ENCODE measurements at places on chromosomes 2 and 18.
A peak's percentile ranks its signal among the peaks of the same experiment; 100 is the strongest.

GRCh38 chr2:9398881-9399780, 24.2 kb downstream of the ITGB1BP1 start:
- DNase-seq, result no peak

GRCh38 chr2:216903470-216903869, 43.6 kb upstream of the TNP1 start:
- DNase-seq, result no peak

GRCh38 chr18:6564950-6565814, 150.5 kb upstream of the L3MBTL4 start:
- no peak for DNase-seq

DNA sequence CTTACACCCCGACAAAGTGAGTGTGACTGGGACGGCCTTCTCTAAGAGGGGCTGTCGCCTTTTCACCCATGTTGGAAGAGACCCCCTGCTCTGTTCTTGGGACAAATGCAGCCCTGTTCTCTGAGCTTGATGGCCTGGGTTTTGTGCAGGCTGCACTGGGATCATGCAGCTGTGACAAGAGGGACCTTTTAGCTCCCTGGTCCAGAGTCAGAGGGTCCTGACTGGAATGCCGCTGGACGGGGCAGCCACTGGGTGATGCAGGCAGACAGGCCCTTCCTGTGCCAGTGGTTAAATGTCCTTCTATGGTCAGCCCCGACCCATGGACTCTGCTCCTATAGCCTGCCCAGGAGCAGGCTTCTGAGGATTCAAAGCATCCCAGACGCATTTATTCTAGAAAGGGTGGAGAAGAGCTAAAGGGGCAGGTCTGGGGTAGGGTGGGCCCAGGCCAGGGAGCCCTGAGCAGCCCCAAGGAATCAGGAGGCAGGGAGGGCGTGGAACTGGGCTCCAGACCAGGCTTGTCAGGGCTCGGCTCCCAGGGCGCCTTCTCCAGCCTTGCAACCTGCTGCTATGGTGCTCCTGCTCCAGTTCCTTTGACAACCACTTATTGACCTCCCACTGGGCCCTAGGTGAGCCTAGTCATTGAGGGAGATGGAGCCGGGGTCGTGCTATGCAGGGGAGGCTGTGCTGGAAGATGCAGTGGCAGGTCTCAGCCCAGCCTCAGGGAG, 277.9 kb upstream of the HS6ST1 start:
- DNase-seq, result no peak

DNA sequence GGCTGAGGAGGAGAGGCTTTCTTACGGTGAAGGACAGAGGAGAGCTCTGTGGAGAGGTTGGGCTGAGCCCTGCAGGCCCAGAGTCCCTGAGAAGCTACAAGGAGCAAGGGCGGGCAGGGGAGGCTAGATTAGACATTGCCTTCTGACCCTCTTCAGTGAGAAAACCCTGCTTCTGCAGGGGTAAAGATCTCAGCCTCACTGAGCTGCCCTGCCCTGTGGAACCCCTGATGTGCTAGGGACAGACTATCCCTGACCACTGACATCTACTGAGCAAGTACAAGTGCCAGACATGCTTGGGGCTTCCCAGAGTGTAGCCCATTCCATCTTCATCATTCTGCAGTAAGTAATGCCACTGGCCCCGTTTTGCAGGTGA, 111.5 kb downstream of the CYP26B1 start:
- no peak for DNase-seq

DNA sequence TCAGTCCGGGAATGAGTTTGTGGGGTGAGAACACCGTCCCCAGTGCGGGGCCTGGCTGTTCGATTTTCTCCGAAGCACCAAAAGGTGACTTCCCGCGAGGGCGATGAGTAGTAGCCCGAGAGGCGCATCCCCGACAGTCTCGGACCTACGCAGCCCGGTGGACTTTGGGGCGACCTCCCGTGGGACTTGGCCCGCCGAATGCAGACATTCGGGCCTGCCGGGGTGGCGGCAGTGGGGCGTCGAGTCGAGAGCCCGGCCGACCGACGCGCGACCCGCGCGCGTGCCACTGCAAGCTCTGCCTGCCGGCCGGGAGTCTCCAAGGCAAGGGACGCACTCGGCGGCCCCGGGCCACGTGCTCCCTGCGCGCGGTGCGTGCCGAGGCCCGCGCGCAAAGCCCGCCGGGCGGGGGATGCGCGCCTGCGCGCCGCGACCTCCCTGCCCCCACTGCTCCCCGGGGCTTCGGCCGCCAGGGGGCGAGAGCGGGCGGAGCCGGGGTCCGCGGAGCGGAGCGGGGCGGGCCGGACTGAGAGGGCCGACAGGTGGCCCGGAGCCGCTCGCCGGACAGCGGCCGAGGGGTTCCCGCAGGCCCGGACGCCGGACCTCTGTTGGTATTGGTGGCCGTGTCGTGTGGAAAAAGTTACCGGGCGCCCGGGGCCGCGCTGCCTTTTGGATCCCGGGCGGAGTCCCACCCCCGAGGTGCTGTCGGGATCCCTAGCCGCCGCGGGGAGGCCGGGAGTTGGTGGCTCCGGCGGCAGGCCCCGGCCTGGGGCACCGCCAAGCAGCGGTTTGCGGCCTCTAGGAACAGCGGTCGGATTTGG, 1.9 kb downstream of the PTMA start:
- DNase-seq, result peak; percentile 85

DNA sequence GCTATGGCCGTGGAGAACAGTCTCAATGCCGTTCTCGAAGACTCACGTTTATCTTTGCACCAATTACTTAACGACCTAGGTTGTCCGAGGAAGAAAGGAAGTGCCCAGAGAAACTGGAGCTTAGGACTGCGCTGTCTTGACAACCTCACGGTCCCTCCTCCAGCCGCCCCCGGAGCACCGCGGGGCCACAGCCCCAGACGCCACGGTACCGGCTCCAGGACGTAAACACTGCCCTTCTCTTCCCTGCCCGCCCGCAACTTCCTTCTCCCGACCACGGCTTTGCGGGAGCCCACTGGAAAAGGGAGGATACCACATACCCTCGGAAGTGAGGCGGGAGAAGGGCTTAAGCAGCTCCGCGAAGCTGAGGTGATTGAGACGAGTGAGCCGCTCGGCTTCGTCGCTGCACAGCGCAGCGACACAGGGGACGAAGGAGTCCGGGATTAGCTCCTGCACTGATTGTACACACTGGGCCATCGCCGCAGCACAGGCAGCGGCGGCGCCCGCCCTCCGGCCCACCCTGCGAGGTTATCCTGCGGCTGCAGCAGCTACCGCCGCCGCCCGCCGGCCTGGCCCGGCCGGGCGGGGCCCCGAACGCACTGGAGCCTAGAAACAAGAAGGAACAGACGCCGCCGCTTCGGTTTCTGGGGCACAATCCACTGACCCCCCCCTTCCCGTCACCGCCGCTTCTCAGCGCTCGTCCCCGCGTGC, 483 bp downstream of the TRAPPC8 start:
- no peak for DNase-seq

GRCh38 chr2:97712693-97713295, 582 bp upstream of the ZAP70 start:
- no peak for DNase-seq

DNA sequence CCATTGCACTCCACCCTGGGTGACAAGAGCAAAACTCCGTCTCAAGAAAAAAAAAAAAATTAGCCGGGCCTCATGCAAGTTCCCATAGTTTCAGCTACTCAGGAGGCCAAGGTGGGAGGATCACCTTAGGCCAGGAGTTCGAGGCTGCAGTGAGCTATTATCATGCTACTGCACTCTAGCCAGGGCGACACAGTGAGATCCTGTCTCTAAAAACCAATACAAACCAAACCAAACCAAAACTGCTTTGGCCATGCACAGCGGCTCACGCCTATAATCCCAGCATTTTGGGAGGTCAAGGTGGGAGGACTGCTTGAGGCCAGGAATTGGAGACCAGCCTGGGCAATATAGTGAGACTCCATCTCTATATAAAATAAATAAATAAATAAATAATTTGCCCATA, 19.1 kb downstream of the NIFK start:
- no peak for DNase-seq

GRCh38 chr2:226828191-226828590, 7.7 kb upstream of the RHBDD1 start:
- no peak for DNase-seq

DNA sequence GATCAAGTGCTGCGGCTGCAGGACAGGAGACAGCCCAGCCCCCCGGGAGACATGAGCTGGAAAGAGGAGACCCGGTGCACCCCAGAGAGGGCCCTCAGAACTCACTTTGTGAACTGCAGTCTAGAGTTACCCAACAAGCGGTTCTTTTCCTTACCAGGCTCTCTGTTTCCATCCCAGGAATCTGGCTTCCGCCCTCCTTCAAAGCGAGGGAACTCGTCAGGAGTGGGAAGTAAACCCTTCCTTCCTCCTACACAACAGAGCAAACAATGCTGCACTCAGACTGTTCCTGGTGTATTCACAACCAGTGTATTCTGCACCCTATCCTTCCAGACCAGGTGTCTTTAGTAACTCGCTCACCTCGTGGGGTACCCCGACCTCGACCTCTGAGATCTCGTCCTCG, 8.0 kb downstream of the SFT2D3 start:
- DNase-seq, result no peak

DNA sequence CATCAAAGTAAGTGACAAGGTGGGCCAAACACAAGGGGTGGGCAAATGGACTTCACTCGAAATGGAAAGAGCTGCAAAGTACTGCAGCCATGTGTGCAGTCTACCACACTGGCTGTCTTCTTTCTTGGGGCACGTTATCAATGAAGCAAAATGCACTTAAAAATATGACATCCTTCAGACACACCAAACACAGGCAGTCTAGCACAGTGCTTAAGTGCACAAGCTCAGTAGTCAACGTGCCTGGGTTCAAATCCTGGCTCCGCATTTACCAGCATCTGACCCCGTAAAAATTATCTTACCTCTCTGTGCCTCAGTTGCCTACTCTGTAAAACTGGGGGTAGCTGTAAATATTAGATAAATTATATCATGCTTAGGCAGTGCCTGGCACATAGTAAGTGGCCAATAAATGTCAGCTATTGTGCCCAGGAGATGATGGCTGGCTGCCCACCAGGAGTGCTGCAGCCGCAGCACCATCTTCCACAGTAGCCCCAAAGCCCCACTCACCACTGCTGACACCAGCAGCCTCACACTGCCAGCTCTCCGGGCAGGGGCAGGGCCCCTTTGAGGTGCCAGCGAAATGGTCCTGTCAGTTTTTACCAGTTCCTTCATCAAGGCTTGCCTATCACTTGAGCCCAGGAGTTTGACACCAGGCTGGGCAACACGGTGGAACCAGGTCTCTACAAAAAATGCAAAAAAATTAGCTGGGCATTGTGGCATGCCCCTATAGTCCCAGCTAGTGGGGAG, 121.8 kb upstream of the SLC1A4 start:
- DNase-seq, result no peak

- no peak for DNase-seq
Observed at GRCh38 chr2:187442378-187442777, 5.7 kb downstream of the CALCRL start.

DNA sequence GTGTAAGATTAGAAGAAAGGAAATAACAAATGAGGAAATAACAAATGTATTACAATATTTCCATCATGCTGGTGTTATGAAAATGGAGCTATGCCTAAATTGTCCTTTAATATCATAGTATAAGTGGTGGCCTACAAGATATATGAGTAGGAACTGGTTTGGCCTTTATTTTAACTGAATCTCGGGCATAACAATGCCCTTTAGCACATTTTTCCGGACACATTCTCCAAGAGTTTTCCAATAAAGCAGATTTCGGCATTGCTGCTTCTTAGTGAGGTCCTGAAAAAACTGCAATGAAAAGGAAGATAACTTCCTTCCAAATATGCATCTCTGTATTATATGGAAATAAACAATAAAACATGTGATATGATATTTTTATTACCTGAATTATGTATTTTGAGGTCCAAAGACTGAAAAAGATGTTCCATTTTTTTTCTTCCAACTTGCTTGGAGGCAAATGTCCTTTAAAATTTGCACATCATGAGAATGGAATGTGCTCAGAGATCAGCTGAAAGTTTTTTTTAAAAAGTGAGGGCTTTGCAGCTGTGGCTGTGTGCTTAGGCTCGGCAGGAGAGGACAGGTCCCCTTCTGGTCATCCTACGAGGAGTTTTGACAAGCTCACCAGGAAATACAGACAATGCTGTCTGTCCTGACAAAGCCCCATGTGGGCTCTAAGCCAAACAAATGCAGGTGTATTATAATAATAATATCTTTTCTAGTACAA, 132.3 kb upstream of the RND3 start:
- DNase-seq, result no peak

GRCh38 chr18:29163596-29163995, 986.7 kb upstream of the CDH2 start:
- DNase-seq, result no peak

- no peak for DNase-seq
Observed at GRCh38 chr2:17935242-17935885, 56.9 kb downstream of the KCNS3 start.

- DNase-seq, result no peak
Observed at GRCh38 chr2:167398873-167399272, 510.6 kb downstream of the XIRP2 start.

DNA sequence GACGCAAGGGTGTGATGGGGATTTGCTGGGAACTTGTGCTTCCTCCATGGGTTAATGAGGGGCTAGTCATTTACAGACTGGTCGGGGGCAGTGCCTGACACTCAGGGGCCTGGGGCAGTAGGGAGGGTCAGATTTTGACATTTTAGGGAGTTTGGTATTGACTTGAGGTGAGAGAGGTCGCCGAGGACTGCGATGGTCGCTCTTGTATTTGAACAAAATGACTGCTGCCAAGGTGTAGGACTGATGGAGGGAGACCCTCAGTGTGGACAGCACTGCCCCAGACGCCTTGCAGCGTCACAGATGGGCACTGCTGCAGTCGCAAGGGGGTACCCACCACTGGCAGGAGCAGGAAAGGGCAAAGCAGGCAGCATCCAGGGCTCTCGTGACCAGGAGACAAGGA, 182.9 kb downstream of the RTP5 start:
- no peak for DNase-seq

DNA sequence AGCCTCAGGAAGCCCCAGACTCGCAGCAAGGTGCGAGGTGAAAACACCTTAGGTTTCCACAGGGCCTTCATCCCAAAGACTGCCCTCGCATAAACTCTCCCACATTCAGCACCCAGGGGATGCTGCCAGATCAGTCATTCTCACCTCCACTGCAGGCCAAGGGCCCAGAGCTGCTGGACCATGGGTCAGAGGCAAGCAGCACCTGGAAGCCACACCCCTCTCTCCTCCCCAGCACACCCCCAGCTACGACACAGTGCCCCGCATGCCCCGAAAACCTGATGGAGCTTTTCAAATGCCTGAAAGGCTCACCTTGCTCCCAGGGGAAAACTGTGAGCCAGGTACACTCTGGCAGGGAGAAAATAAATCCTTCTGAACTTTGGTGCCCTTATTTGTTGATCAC, 31.9 kb upstream of the LDLRAD4 start:
- DNase-seq, result no peak

DNA sequence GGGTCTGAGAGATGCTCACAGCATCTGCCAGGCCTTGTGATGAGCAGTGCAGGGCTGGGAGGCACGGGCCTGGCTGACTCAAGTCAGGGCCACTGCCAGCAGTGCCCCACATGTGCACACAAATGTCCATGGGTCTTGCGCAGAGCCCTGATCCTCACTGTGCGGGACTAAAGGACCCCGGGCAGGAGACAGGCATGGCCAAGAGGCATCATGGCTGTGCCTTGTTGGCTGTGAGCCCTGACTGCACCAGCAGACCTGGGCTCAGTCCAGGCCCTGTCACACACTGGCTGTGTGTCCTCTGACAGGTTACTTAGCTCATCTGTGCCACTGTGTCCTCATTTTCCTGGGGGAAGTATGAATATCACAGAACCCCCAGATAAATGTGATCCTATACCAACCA, 4.0 kb downstream of the KCNIP3 start:
- DNase-seq, result no peak
